ENCODE measurements at places on chromosomes 6 and 20.
A peak's percentile ranks its signal among the peaks of the same experiment; 100 is the strongest.

DNA sequence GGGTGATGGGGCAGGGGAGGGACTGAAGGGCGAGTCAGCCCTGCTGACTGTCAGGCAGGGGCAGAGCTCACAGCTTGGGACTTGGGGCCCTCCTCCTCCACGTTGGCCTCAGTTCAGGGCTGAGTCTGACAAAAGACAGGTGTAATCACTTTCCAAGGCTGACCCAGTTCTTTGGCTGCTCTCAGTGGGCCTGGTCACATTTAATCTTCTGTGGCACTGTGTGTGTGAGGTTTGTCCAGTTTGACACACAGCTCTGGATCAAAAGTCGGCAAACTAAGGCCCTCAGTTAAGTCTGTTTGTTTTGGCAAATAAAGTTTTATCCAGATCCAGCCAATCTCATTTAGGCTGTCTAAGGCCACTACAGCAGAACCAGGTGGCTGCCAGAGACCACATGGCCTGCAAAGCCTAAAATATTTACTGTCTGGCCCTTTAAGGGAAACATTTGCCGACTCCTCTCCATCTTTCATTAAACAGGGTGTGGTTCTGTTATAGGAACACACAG lies 5.1 kb upstream of the MAP1LC3A start:
- no peak for DNase-seq

DNA sequence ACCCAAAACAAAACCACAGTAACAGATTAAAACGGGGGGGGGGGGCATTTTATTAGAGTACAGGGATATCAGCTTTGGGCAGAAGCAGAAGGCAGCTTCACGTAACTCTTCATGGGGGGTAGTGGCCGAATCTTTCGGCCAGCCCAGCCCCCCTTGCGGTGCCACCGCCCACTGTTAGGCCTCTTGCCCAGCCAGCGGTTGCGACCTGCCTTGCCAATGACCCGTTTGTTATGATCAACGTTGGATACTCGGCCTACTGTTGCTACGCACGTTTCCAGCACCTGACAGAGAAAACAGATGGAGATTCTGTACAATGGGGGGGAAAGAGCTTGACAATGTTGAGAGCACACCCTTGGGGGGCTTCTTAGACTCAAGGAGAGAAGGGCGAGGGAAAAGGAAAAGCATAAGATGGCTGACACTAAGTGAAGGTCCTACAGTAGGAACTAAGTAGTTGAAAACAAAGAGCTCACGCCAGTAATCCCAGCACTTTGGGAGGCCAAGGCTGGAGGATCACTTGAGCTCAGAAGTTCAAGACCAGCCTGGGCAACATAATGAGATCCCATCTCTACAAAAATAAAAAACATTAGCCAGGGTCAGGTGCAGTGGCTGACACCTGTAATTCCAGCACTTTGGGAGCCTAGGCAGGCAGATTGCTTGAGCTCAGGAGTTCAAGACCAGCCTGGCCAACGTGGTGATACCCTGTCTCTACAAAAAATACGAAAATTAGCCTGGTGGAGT lies 724 bp upstream of the CUL7 start:
- DNase-seq = no peak

DNA sequence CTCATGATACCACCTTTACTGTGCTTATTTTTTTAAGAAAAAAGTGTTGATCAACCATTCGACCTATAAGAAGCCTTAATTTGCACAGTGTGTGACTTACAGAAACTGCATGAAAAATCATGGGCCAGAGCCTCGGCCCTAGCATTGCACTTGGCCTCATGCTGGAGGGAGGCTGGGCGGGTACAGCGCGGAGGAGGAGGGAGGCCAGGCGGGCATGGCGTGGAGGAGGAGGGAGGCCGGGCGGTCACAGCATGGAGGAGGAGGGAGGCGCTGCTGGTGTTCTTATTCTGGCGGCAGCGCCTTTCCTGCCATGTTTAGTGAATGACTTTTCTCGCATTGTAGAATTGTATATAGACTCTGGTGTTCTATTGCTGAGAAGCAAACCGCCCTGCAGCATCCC lies 15.6 kb upstream of the SLC22A1 start:
- DNase-seq = no peak

DNA sequence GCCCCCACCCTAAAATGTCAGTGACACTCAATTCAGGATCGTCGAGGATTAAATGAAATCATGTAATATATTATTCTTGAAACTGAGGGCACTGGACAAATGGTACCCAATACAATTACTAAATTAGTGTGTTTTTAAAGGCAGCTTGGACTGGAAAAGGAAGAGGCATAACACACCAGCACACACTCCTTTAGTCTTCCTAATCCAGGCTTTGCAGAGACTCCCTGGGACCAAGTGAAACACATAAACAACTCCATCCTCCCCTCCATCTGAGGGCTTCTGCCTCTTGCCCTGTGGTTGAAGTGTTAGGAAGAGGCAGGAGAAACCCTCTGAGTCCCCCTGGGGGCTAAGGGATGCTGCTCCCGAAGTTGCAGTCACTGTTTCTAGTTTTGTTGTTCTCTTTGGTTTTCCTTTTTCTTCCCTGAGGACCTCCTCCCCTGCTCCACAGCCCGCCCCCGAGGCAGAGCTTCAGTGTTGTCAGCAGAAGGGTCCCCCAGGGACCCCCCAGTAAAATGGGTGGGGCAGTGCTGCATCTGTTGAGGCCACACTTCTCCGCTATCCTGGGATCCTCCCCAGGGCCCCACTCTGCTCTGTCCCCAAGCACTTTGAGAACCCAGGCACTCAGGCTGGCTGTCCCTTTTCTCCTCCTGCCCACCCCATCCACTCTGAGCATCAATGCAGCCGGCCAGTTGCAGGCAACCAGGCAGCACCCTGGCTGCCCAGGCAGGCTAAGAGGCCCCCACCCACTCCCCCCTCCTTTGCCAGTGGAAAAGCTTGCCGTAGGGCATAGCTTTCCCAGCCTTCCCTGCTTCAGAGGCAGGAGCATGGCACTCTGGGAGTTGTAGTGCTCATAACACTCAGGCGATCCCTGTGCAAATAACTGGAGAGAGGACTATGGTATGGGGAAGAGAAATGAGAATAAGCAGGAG lies 5.9 kb downstream of the TMEM63B start:
- no peak for DNase-seq

DNA sequence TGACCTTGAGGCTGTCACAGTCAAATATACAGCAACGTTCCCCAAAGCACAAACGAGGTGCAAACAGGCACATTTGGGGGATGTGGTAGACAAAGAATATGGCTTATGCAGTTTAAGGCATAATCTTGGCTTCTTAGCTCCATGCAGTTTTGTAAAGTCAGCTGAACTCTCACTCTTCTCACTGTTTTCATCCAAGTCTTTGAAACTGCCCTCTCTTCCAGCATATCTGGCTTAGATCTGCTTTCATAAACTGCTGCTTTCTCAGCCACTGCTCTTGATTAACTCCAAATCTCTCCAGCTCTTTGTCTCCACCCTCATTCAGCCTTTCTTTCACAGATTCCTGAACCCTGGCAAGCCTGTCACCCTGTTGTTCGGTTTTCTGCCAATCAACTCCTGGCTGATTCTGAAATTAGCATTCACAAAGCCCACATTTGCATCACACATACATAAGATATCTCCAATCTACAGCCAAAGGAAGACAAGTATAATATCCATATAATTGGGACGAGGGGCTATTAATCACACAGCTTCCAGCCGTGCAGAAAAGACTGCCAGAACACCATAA lies 301.1 kb upstream of the RNF217 start:
- no peak for DNase-seq

DNA sequence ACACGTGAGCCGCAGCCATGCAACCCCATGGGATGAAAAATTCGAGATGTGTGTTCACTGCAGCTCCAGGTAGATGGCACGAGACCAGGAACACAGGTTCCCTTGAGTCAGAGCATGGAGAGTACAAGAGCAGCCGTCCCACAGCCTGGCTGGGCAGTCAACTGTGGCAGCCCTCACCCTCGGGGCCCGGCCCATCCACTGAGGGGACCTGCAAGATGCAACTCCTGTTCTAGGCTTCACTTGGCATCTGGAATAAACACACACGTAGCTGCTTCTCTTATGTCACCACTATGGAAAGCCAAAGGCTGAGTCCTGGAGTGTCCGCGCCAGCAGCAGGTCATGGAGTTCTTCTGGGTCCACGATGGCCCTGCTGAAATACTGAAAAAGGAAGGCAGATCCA lies 77.0 kb downstream of the WDR27 start:
- DNase-seq = no peak

DNA sequence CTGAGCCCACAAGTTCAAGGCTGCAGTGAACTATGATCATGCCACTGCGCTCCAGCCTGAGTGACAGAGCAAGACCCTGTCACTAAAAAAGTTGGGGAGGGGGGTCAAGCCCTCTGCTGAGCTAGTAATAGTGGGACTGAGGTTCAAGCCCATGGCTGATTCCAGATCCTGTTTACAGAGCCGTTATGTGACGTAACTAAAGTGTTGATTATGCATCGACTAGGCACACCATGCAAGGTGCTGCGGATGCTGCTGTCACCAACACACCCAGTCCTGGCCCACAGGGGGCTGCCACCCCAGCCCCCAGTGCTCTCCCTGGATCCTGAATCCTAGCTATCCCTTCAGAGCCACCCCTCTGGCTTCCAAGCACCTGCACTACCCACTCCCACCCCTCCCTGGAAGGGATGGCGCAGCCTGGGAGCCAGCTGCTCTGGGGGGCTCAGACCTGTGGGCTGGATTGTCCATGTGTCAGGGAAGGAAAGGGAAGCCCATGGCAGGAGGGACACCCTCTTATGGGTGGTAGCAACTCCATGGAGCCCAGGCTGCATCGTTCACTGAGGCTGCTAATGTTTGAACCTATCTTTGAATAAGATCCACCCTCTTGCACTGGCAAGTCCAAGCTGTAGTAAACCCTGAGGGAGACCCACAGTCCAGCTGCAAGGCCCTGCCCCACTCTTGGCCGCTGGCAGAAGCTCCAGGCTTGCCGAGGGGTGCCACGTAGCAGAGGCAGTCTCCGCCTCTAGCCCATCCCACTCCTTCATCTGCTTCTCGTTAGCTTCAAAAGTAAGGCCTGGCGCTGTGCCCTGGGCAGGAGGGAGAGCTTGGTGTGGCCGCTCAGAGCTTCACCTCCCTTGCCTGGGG lies 95.0 kb downstream of the SNX5 start:
- no peak for DNase-seq

- DNase-seq = no peak
These were observed 396.8 kb downstream of the CDKAL1 start for GRCh38 chr6:20931093-20931492.

DNA sequence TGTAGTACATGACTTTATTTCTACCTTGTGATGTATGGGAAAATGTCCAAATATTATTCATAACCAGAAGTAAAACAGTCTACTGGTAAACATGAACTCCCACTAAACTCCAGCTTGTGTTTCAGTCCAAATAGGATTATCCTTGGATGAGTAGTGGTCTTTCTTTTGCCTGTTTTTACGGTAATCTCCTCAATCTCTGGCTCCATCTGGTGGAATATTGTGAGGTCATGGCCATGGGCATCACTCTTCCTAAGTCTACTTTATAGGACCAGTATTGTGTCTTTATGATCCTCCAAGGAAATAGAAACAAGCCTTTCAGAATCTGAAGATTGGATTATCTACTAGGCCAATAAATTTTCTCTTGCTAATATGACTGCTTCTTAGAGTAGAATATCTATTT lies 505.0 kb downstream of the BMP2 start:
- DNase-seq = no peak

DNA sequence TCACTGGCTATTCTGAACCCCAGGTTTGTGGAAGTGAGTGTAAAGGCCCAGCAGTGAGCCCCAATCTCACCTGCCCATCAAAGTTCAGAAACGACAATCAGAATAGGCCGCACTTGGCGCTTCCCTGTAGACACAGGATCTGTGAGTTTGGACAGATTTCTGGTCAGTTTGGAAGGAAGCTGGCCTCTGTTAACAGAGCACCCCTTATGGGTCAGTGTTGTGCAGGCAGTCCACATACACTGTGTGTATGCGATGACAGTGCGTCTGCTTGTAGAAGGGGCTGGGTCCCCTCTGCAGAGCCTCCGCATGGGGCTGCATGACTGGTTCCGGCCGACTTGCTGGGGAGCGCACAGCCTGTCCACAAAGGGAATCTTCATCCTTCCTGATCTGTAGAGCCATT lies 3.4 kb upstream of the MPC1 start:
- DNase-seq = no peak

DNA sequence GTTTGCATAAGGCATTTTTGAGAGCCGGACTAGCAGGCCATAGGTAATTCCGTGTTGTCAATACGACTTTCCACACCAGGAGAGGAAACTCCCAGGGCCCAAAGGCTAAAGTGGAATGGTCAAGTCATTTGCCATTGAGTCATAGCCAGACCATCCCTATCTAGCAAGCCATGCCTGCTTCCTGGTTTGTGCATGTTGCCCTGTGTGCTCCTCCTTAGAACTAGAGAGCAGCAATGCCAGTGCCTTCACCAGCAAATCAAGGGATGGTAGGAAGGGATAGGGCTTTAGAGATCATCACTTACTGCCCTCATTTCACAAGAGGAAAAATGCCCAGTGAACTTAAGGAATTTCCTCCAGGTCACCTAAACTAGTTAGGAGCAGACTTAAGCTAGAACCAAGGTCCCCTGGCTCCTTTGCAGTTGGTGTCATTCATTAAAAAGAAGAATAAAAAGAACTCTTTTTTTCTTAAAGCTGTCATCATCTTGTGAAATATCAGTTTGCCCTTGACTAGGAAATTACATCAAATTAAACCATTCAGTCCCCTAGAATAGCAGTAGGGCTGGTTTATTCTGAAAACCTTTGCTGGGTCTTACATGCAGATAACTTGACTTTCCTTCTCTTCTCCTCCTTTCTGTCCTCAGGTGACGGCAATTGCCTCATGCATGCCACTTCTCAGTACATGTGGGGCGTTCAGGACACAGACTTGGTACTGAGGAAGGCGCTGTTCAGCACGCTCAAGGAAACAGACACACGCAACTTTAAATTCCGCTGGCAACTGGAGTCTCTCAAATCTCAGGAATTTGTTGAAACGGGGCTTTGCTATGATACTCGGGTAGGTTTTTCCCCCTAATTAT lies 7.4 kb downstream of the TNFAIP3 start:
- DNase-seq = no peak

GRCh38 chr6:53794137-53794719 lies 577 bp upstream of the LRRC1 start:
- peak; percentile 25 for DNase-seq

- DNase-seq = no peak
These were observed 156.4 kb downstream of the EYA2 start for GRCh38 chr20:47050996-47051395.

GRCh38 chr6:35049900-35050756 lies 91.0 kb downstream of the TCP11 start:
- no peak for DNase-seq

DNA sequence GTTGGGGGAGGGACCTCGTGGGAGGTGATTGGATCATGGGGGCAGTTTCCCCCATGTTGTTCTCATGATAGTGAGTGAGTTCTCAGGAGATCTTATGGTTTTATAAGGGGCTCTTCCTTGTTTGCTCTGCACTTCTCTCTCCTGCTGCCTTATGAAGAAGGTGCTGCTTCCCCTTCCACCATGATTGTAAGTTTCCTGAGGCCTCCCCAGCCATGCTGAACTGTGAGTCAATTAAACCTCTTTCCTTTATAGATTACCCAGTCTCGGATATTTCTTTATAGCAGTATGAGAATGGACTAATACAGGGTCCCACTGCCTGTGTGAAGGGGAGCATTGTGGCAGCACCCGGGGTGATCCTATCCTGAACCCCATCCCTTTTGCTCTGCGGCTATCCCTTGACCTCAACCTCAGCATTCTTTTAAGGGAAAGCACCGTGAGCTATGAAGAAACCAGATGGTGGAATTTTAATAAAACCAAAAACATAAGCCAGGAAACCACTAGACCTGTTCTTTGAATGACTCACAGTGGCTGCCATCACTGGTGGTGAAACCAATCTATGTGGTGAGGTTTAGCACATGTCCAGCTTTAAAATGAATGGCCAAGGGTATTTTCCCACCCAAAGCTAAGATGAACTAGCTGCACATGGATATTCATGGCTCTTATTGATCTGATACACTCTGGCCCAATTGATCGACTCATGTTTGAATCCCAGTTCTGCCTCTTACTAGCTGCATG lies 62.2 kb downstream of the ZDHHC14 start:
- peak; percentile 28 for DNase-seq

Data from GM18507 (cell line).